ENCODE measurements at places on chromosomes 2 and 18.

DNA sequence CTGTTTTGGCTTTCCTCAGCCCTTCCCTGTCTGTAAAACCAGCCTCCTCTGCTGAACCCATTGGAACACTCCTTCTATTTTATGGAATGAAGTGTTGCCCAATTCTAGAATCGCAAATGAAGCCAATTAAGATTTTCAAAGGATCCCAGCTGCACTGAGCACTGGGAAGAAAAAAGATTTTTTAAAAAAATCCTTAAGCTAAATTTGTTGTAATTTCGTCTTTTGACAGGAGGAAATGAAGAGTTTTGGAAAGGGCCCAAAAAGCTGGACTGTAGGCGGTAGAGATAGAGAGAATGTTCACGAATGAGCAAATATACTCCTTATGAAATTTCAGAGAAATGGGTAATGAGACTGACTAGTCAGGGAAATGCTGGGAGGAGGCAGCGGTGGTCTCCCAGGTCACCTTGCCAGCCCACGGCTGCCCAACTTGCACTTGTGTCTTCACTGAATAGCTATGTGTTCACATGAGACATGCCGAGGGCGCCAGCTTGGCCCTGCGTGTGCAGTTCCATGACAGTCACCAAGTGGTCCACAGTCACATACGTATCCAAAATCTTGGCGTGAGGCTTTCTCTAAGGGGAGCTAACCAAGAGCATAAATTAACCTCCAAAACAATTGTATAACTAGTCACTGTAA is 69.9 kb downstream of the SGPP2 start:
- no peak for DNase-seq

DNA sequence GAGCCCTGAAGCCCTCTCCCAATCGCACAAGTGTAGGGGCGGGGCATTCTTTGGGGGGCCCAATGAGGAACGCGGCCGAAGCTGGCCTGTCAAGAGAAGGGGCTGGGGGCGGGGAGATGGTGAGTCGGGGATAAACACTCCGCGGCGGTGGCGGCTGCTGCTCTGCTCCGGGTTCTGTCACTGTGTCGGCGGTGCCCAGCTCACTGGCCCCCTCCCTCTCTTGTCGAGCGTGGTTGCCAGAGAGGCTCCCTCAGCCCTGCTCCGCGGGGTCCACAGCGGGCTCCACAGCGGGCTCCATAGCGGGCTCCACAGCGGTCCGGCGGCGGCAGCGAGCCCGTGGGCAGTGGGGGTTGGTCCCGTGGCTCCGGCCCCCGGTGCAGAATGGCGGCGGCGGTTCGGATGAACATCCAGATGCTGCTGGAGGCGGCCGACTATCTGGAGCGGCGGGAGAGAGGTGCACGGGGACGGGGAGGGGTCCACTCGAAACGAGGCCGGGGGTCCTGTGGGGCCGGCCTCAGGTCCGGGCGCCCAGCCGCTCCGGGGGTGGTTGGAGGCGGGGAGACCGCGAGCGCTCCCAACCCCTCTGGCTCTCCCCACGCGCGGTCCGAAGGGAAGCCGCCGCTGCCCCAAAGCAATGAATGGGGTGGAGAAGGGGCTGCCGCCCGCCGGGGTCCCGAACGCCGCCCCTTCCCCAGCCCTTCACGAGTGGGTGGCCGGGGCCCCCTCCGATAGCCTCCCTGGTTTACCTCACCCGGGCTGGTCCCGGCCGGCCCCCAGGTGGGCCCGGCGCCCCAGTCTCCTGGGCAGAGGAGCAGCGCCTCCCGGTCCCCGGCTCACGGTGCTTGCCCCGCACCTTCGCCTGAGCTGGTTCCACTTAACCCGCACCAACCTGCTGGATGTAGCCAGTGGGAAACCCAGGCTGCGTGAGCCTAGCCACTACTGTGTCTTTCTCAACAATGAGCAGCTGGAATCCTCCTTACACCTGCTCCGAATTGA is at the start of gene MXD1:
Gene MXD1, plus strand, starts transcription at position 160 of the 996 bp plus-strand sequence. Its CDS starts 222 bp downstream, at position 382.
- peak; percentile 17 for DNase-seq

DNA sequence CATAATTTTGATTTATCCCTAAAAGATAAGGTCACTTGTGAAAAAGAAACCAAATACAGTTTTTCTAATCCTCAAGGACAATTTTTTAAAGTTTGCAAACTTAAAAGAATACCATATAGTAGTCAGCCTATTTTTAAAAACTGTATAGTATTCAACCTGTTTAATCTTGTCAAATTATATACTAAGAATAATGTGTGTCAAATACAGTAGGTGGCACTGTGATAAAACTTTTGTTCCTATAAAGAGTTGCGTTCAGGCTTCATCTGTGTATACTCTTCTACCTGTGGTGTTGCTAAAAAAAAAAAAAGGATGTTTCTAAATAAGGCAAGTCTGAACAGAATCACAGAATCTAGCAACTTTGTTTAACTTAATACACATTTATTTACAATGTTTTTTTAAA is 68.6 kb downstream of the CCDC138 start:
- no peak for DNase-seq

DNA sequence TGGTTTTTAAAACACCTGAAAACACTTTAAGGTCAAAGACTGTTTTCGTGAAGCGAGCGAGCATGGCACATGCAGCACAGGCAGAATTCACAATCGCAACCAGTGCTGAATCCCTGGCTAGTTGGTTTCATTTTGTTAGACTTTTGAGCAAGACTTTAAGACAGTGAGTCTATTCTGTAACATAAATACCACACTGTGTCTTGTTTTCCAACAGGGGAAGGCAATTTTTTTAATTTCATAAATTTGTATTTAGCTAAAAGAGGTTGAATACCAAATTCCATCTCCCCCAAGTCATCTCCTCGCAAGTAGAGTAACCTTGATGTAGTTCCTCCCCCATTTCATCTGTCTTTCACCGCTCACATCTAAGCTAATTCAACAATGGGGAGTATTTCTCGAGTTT is 1.4 kb downstream of the CERKL start:
- no peak for DNase-seq

DNA sequence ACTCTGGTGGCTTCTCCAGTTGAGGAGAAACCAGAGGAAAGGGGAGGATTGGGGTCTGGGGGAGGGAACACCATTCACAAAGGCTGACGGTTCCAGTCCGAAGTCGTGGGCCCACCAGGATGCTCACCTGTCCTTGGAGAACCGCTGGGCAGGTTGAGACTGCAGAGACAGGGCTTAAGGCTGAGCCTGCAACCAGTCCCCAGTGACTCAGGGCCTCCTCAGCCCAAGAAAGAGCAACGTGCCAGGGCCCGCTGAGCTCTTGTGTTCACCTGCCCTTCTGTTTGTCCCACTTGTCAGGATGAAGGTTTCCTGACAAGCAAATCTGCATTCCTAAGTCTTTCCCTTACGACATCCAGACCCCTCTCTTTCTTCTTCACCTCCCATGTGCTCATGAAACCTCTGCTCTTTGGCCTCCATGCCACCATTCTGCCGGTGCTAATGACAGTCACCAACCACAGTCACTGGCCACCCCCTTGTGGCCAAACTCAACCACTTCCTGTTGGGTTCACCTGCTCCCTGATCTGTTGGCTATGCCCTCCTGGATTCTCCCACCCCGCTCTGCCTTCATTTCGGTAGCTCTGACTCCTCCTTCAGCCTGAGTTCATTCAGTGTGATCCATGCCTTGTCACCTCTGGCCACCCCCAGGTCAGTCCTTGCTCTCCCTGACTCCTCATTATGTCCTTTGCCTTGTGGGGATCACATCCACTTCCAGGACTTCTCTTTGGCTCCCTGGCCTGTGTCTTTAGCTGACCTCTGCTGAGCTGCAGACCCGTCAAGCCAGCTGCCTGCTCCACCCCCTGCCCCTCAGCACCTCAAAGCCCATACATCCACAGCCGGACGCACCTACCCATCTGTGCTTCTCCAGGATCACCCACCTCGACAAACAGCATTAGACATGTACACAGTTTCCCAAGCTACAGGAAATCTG is 17.6 kb downstream of the EMX1 start:
- no peak for DNase-seq

DNA sequence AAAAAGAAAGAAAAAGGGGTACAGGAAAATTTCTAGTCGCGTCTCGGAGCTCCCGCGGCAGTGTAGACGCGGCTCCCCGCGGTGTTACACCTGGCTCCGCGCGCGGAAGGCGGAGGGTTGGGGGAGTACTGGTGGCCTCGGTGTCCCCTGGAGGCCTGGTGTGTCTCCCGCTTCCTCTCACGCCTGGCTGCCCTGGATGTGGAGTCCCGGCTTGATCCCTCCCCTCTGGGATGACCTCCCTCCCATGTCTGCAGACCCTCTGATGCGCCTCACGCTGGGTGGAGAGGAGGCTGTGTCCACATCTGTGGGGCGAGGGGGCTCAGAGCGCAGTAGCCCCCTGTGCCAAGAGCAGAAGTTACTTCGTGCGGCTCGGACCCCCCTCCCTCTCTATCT is 1.2 kb downstream of the KIF5C start:
- DNase-seq, result no peak
